Right hindlimb (tissue), 1 donor: ENCODE measurements at places on chromosomes 2 and 18.

DNA sequence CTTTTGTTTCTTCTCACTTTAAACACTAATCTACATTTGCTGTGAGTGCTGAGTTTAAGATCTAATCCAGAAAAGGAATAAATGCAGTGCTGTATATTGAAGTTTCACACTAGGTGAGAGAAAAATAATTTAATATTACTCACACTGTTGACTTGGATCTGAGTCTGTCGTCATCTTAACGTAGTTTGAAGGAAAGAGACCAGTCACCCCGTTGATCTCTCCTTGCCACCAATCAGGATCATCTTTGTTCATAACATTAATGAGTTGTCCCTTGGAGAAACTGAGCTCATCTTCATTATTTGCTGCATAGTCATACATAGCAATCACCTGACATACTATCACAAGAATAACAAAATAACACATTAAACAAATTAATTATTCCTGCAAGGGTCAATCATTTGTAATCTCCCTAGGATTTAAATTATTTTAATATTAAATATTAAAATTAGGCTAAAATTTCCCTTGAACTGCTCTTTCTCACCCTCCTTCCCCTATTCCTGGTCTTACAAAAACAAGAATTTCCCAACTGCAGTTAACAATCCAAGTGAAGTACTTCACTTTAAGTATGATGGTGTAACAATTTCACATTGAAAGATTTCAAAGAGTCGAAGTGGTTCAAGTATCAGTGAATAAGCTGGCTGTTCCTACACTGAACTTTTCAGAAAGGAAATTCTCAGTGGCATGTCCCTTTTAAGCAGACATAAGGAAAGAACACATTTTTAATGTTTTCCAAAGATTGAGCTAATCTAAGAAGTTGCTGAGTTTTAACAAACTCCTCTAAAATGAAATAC lies 71.3 kb downstream of the FAM228A start:
- no peak for DNase-seq

GRCh38 chr2:146189541-146189940 lies 1655.3 kb upstream of the ACVR2A start:
- no peak for DNase-seq

GRCh38 chr2:31137211-31138036 lies 816 bp downstream of the GALNT14 start:
- no peak for DNase-seq

DNA sequence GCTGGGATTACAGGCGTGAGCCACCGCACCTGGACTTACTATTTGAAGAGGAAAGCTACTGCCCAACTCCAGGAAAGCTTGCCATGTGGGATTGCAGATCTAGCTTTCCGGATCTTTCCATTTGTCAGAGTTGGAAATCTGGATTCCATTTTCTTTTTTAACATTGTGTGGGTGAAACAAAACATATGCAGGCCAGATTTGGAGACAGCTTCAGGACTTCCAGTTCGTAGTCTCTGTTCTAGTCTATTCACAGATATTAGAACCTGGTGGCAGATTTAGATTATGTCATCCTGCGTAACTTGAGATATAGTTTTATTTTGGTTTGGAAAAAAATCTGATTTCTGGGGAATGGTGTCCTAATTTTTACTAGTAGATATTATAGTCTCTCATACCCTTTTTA lies 70.5 kb downstream of the ZNF236 start:
- no peak for DNase-seq

DNA sequence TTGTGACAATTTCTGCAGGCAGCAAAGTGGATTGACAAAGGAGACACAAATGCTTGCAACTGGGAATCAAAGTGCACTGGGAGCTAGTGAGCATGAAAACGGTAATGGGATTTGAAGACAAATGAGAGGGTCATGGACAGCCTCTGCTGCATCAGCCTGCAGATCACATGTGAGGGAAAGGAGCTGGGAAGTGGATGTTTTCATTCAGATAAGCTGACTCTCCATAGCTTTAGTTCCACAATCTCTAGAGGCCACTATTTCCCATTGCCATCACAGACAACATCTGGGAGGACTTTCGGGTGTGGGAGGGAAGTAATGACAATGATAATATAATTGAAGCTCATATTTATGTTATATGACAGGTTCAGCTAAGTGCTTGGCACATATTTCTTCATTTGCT lies 28.4 kb downstream of the ADCYAP1 start:
- DNase-seq, result no peak

GRCh38 chr2:5978131-5978751 lies 286.1 kb downstream of the SOX11 start:
- no peak for DNase-seq

DNA sequence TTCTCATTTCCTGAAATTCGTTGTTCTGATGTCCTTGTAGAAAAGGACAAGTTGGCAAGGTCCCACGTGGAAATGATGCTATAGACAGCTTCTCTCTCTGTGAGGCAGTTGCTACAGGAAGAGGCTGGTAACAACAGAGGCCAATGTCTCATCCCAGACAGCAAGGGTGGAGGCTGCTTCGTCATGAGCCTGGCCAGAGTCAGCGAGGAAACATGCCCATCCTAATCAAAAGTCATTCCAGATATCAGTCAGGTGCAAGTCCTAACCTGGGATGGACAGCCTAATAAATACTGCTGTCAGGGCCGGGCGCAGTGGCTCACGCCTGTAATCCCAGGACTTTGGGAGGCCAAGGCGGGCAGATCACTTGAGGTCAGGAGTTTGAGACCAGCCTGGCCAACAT lies 6.4 kb upstream of the SMAD7 start:
- no peak for DNase-seq

DNA sequence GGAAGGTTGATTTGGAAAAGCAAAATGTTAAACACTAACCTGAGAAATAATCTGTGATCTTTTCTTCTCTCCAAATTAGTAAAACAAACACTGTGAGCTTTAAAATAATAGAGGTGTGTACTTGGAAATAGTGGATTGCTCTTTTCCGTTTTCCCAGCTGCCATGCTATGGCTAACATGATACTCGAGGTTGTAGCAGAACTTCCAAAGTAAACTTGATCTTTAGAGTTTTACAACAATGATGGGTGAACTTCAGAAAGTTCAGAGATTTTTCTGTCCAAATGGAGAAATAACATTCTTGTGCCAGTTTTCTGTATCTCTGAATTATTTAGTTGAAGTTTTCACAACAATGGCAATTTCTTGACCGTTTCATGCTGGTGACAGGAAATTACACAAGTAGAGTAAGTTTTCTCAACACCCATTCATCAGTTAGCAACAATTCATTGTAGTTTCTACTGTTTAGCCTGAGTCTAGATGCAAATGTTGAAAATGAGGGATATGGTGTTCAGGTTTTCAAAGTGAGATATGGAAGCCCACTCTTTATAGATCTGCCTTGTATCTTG lies 135.3 kb upstream of the CTAGE1 start:
- no peak for DNase-seq

DNA sequence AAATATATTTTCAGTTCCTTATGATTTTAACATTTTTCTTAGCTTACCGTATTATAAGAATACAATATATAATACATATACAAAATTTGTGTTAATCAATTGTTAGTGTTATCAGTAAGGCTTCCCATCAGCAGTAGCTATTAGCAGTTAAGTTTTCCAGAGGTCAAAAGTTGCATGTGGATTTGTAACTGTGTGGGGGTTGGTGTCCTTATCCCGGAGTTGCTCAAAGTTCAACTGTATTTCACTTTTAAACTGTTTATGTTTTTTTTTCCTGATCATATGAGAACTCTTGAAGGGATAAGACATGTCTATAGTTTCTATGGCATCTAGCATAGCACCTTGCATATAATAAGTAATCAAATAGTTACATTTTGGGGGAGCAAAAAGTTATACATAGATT lies 11.9 kb upstream of the MFSD6 start:
- no peak for DNase-seq

DNA sequence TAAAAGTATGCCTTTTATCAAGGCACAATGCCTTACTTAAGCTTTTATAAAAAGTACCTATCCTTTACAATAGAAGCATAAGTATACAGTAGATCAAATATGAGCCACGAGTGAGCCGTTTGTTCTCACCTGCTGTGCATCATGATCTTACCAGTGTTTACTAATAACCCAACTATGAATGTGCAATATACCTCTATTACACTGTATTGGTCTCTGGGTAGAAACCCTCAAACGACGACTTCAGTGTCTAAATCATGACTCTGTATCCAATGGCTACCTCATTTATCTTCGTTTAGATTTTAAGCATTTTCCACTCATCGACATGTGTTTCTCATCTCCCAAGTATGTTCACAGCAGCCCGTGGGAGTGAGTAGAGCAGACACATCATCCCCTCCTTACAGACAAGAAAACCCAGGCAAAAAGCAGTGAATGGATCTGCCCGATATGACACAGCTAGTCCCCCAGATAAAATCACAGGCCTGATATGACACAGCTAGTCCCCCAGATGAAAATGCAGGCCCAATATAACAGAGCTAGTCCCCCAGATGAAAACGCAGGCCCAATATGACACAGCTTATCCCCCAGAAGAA lies 279.8 kb downstream of the TNS1 start:
- DNase-seq, result peak; percentile 26

GRCh38 chr2:118012778-118013177 lies 1.1 kb downstream of the CCDC93 start:
- no peak for DNase-seq

GRCh38 chr18:39561126-39561525 lies 1995.5 kb upstream of the CELF4 start:
- peak; percentile 25 for DNase-seq

- no peak for DNase-seq
Measured at GRCh38 chr2:197641666-197642065, 33.7 kb downstream of the RFTN2 start.

- DNase-seq, result no peak
Measured at GRCh38 chr2:39631718-39632117, 34.0 kb upstream of the TMEM178A start.

DNA sequence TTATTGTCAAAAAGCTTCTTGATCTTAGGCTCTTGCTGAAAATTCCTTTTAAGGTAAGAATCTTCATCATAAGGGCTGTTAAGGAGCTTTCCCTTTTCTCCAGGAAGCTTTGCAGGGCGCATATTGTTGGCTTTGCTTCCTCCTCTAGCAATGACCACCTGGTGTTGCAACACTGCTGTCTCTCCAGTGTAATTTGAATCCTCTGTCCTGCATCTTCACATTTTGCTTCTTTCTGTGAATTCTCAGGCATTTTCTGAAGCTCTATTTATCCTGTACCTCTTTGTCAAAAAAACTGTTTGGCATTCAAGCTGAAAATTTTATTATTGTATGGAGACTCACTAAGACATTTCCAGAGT lies 533.1 kb upstream of the CHAC2 start:
- no peak for DNase-seq

DNA sequence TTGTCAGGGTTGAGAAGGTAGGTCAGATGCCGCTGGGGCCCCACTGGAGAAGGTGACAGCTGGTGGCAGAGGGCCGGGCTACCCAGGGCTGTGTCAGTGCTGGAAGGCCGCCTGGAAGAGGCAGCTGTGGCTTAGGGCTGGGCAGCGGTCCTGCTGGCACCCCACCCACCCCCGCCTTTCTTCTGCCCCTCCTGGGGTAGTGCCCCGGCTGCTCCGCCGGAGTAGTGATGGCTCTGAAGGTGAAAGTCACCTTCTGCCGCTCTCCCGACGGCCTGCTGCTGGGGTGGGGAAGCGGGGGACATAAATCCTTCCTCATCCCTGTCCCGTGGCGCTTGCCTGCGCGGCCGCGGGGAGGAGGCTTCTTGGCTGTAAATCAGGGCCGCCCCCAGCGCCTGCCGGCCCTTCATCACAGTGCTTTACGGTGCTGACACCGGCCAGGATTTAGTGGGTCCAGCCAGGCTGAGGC lies 332.2 kb downstream of the DYSF start:
- peak; percentile 18 for DNase-seq

DNA sequence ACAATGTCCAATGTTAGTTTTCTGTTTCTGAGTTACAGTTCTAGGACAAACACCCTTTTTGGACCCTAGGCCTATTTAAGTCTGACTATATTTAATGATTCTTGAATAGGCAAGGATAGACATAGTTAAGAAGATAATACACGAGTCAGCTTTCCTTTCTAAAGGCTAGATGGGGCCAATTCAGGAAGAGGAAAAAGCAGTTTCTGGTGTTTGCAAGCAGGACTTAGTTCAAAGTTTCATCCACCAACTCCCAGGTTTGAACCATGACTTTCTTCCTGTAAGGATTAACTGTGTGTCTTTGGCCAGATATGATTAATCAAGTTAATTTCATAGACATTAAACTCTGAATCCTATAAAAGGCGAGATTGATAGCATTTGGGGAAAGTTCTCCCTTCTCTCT lies 66.7 kb downstream of the USP40 start:
- no peak for DNase-seq

GRCh38 chr2:195563857-195564512 lies 93.0 kb upstream of the SLC39A10 start:
- no peak for DNase-seq

DNA sequence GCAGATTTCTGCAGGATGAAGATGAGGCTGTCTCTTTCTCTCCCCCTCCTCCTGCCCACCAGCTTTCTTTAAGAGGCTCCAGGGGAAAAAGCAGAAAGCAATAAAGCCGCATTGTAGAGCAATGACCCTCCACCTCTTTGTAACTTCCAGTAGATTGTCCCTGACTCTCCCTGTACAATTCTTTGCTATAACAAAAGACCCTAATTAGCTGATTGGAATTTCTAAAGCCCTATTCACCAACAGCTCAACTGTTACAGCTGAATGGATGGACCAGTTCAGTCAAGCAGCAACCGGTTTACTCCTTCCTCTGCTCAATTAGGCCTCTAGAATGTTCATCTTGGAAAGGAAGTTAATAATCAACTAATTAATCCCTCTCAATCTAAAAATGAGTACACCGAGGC lies 301.0 kb downstream of the STK39 start:
- DNase-seq, result no peak

GRCh38 chr18:59065684-59066083 lies 74.0 kb upstream of the SEC11C start:
- DNase-seq, result no peak

DNA sequence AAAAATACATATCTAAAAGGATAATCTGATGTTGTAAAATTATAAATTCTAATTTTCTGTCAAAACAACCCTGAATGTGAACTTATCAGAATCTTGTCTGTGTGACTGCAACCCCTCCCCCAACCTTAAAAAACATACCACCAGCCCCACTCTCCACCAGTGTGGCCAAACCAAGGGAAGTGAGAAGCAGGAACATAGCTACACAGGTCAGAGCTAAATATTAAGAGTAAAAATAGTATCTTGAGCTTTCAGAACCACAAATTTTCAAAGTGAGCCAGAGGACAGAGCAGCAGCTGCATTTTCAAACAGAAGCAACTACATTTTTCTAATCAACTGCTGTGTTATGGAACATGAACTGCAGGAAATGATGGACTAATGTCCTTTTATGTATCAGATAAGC lies 156.7 kb downstream of the SLC4A10 start:
- DNase-seq, result no peak

- no peak for DNase-seq
Measured at GRCh38 chr2:227153758-227154486, 10.1 kb downstream of the COL4A4 start.

- DNase-seq, result no peak
Measured at GRCh38 chr2:66303471-66303870, 131.5 kb upstream of the MEIS1 start.

- no peak for DNase-seq
Measured at GRCh38 chr2:68203587-68203986, 45.9 kb downstream of the PNO1 start.
